ENCODE measurements at places on chromosomes 2 and 18.

- no peak for DNase-seq
These were observed 27.1 kb upstream of the ELOA2 start for GRCh38 chr18:47062471-47062870.

DNA sequence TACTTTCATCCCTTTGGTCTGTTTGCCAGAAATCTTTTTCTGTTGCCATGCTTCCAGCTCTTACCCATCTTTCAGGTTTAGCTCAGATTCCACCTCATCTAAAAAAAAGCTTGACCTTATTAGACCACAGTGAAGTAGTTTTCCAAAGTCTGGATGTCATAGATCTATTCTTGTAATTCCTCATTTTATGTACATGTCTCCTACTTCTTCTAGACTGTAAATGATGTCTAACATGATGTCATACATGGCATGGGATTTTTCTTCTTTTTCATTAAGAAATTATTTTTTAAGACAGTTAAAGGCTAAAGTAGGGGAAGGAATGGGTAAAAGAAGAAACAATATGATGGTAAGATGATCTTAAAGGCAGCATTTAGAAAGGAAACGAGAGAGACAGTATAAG, 11.3 kb downstream of the GLS start:
- DNase-seq = no peak

DNA sequence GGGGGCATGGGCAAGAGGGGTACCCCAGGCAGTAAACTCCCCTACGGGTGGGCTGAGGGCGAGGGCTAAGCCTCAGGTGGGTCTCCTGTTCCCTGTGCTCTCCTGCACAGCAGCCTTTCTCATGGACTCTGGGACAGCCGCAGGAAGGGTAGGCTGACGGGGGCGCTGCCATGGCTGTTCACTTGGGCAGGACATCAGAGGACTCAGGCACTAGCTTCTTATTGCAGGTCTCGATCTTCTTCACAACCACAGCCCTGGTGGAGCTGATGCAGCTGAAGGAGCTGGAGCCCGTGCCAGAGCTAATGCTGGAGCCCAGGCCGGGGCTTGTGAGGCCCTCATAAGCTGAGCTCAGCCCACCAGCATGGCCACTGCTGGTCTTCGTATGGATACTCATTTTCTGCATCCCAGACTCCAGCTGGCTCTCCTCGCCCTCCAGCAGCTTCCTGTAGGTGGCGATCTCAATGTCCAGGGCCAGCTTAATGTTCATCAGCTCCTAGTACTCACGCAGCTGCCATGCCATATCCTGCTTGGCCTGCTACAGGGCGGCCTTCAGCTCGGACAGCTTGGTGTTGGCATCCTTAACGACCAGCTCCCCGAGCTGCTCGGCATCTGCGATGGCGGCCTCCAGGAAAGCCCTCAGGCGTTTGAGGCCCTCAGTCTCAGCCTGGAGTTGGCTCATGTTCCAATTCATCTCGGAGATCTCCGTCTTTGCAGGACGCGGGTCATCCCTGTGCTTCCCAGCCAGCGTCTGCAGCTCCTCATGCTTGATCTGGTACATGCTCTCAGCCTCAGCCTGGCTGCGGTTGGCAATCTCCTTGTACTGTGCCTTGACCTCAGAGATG, 359.8 kb upstream of the SETBP1 start:
- no peak for DNase-seq

- DNase-seq = no peak
These were observed 621.6 kb upstream of the LRRTM1 start for GRCh38 chr2:80926168-80926567.

DNA sequence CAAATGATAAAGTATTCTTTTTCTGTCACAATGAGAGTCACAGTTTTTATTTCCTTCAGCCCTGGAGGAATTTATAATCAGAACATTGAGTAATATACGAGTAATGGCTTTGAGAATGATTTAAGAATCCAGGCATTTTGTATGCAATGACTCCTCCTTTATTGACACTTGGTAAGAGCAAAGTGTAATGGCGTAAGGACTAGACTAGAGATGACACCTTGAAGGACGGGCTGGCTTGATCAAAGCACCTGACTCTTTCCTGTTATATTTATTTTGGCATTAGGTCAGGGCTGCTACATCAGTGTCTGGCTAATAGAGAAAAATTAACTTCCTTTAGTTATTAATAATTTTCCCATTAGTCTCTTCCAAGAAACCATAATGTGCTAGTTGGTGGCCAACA, 482.4 kb upstream of the GCFC2 start:
- no peak for DNase-seq

DNA sequence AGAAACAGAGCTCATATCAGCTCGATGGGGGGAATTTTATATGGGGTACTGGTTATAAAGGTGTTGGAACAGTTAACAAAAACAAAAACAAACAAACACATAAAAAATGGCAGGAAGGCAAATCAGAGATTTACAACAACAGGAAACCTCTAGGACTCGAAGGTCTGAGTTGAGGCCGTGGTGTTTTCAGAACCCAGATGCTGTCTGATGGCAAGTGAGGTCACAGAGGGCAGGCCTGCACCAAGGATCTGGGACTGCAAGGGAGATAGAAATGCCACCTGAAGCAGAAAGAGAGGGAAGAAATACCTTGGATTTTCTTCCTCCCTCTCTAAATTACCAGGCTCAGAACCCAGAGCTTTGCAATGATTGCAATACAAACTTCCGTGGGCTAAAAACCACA, 429.5 kb downstream of the ZNF521 start:
- DNase-seq = no peak

DNA sequence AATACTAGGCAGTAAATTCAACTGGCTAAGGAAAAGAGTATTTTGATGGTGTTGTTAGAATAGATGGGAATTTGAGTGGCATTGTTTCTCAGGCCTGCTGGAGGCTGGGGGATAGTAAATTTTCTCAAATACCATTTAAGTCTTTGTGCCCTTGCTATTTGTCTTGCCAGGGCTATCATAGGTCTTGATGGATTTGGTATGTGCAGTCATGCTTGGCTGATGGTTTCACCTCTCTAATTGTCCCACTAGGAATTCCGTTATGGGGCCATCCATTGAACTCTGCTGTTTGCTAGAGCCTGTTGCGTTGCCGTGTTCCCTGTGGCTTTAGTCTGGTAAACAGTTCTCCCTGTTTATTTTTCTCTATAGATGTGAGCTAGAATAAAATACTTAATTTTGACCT, 438.1 kb upstream of the FAM98A start:
- DNase-seq = no peak

DNA sequence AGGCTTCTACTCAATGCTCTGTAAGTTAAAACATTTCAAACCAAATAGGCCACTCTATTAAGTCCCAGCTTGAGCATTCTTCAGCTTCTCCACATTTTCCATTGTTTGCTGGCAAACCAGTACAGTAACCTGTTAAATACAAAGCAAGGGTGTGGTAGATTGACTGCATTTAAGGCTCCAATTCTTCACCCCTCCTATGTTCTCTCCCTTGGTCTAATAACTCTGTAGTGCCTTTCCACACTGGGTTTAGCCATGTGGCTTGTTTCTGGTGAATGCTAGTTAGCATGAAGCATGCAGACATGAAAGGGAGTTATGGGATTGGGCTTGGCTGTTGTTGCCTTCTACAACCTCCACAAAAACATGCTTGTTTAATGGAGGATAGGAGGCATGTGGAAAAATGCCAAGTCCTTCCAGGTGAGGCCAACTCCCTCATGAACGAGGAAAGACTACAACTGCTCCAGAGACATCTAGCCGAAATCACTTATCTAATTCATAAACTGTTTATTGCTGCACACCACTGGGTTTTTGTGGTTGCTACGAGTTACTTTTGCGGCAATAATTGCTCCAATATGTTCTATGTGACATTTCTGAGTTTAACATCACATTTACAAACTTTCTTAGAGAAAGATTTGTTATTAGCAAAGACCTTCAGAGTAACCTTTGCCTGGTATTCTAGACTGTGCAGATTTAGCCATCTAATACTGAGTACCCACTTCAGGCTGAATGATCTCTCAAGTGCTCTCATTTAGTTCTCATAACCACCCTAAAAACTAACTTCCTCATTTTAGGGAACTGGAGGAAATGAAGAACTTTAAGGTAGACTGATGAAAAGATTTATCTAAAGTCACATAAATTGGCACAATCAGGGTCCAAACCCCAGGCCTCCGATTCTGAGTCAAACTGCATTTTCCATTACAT, 104.0 kb downstream of the SMAD2 start:
- no peak for DNase-seq

- no peak for DNase-seq
These were observed 323.2 kb downstream of the RAD51AP2 start for GRCh38 chr2:17195016-17195415.

DNA sequence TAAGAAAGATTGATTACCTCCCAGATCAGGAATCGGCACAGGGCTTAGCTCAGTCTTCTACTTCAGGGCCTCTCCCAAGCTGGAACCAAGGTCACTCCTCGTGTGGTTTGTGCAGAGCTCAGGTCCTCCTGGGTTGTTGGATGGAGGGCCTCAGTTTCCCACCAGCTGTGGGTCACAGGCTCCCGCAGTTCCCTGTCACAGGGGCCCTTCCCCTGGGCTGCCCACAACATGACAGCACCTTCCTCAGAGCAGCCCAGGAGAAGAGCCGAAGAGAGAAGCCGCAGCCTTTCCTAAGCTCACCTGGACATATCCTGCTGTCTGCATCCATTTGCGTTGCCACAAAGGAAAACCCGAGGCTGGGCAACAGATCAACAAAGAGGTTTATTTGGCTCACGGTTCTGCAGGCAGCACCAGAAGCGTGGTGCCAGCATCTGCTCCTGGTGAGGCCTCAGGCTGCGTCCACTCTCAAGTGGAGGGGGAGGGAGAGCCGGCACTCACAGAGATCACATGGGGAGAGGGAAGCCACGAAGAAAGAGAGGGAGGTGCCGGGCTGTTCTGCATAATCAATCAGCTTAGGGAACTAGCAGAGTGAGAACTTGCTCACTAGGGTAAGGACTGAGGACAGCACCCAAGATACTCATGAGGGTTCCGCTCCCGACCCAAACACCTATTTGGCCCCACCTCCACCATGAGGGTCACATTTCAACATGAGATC, 13.0 kb upstream of the ALLC start:
- no peak for DNase-seq

- DNase-seq = no peak
These were observed 141.5 kb downstream of the WDSUB1 start for GRCh38 chr2:159144776-159145614.

DNA sequence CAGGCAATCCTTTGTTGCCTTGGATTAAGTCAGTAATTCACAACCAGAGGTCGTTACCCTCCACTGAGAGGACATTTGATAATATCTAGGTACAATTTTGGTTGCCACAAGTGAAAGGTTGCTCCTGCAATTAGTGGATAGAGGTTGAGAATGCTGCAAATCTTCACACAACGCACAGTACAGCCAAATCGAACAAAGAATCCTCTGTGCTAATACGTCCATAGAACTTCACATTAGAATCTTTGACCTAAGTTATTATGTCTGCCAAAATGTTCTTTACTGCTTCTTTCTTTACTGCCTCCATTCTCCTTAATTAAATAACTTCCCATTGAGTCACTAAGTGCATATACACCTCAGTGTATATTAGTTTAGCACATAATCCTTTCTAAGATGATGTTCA, 879.5 kb downstream of the TRIB2 start:
- no peak for DNase-seq

- no peak for DNase-seq
These were observed 256.1 kb downstream of the PAX3 start for GRCh38 chr2:222042666-222043065.

GRCh38 chr2:226440127-226440918, 359.3 kb downstream of the IRS1 start:
- no peak for DNase-seq

DNA sequence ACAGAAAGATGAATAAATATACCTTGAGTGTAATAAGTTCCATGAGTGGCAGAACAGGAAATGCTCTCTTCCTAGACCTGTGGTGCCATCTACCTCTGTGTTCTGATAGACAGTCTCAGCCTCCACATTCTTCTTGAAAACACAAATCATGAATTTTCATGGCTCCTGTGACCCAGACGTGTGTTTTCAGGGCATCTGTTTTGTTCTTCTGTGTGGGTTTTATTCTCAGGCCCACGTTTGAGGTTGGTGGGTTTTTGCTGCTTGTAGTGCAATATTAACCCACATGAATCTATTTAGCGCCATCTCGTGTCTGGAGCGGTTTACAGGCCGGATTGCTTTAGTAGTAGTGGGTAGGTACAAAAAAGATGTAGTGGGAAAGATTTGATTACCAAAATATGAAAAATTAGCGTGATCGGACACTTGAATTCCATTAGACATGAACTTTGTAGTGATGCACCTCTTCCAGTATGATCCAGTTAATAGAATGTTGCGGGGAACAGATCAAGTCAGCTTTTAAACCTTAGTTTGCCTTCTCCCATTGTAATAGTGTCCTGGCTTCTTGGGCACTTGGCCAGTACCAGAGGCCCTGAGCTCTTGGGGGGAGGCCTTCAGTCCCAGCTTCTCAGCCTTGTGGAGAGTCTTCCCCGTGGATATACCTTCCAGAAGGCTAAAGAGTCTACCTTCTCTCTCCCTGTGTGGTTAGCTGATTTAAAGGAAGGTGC, 256.5 kb downstream of the TPGS2 start:
- DNase-seq = peak; percentile 58

- peak; percentile 72 for DNase-seq
These were observed 125.5 kb upstream of the ZNF516 start for GRCh38 chr18:76620321-76621170.

DNA sequence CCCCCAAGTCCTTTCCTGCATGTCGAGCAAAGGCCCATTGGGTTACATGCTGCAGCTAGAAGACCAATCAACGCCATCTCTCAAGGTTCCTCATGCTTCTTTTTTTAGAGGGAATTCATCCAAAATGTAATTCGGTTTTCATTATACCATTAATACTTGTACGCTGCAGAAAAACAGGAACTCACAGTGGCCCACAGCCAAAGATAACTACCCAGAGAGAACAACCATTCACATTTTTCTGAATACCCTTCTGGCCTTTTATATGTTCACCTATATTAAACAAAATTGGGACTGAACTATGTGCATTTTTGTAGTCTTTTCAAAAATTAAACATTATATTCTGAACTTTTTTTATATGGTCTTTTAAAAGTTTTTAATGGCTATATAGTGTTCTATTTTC, 25.8 kb downstream of the FARP2 start:
- no peak for DNase-seq

- DNase-seq = no peak
These were observed 11.3 kb downstream of the MALT1 start for GRCh38 chr18:58682429-58683069.
